ENCODE measurements at places on chromosomes 7 and 10. TPM values are rescaled to one million over a fixed set of nuclear protein-coding genes. Genes with fewer than 3 reads are reported as not detected.

The THNSL1 gene
- polyA plus RNA-seq: 7.8 TPM

The NUDCD3 gene
- 68.3 TPM for polyA plus RNA-seq

The NUTM2B gene
- 1.3 TPM for polyA plus RNA-seq

The SMKR1 gene
- 1.1 TPM for polyA plus RNA-seq

DNA sequence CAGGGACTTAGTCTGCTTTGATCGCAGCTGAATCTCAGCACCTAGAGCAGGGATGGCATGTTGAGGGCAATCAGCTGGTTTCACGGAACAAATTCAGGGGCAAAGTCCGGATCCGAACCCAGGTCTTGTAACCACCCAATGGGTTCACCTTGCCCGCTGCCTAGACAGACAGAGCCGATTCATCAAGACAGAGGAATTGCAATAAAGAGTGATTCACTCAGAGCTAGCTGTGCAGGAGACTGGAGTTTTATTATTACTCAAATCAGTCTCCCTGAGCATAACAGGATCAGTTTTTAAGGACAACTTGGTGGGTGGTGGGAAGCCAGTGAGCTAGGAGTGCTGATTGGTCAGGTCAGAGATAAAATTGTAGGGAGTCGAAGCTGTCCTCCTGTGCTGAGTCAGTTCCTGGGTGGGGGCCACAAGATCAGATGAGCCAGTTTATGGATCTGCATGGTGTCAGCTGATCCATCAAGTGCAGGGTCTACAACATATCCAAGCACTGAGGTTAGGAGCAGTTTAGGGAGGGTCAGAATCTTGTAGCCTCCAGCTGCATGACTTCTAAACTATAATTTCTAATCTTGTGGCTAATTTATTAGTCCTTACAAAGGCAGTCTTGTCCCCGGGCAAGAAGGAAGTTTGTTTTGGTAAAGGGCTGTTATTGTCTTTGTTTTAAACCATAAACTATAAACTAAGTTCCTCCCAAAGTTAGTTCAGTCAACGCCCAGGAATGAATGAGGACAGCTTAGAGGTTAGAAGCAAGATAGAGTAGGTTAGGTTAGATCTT, 43.5 kb upstream of the CHST3 start:
- H3K4me1 ChIP-seq: peaks cover 17% of the 10 kb centered on the region
- DNase-seq: peak; percentile 24
- peak overlapping the region; percentile 66 for H3K27ac ChIP-seq
- no peaks in the 10 kb centered on the region for H3K27me3 ChIP-seq
- H3K36me3 ChIP-seq: no peaks in the 10 kb centered on the region
- H3K4me3 ChIP-seq: no peak overlapping the region

- DNase-seq: no peak
- H3K27ac ChIP-seq: no peak overlapping the region
- H3K4me1 ChIP-seq: peaks cover 14% of the 10 kb centered on the region
- H3K36me3 ChIP-seq: peaks cover 48% of the 10 kb centered on the region
- no peaks in the 10 kb centered on the region for H3K27me3 ChIP-seq
Measured at GRCh38 chr7:75963381-75963995, 30.9 kb downstream of the TMEM120A start.

- peak overlapping the region; percentile 88 for H3K27ac ChIP-seq
- peak overlapping the region; percentile 86 for H3K4me3 ChIP-seq
- peaks cover 7% of the 10 kb centered on the region for H3K4me1 ChIP-seq
- DNase-seq: peak; percentile 9
- H3K36me3 ChIP-seq: no peaks in the 10 kb centered on the region
- no peaks in the 10 kb centered on the region for H3K27me3 ChIP-seq
Measured at GRCh38 chr10:96044736-96045135, 1.4 kb downstream of the CCNJ start.

- H3K4me1 ChIP-seq: no peaks in the 10 kb centered on the region
- no peaks in the 10 kb centered on the region for H3K27me3 ChIP-seq
- no peak overlapping the region for H3K4me3 ChIP-seq
Measured at GRCh38 chr7:22452960-22453558, 46.9 kb downstream of the STEAP1B start.

DNA sequence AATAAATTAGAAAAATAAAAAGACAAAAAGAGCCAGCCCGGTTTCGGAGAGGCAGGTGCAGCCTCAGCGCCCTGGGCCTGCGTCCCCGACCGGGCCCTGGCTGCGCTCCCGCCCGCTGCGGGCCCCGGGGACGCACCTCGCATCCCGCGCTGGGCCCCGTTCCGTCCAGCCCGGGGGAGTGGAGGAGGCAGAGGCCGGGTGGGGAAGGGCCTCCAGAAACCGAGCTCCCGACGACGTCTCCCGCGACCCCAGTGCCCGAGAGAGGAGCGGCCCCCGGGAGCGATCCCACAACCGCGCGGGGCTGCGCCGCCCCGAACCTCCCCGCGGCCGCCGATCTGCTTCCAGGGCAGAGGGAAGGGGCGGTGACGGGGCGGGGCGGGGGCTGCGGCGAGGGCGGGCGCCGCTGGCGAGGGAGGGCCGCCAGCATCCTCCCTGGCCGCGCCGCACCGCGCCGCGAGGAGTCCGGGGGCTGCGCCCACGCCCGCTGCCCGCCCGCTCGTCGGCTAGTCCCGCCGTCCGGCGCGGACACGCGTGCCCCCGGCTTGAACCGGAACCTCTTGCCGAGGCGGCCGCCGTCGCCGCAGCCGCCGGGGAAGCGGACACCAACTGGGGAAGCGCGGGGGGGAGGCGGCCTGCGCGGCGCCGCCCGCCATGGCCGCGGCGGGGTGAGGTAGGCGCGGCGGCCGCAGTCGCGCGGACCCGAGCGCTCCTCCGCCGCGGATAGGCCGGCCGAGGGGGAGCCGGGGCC, at the start of gene CCNY:
Gene CCNY (plus strand): TSS at position 426 of the 748 bp plus-strand sequence. CDS start 545 bp downstream, outside the sequence.
- H3K27me3 ChIP-seq: no peaks in the 10 kb centered on the region
- H3K4me3 ChIP-seq: peak within 1 kb of the TSS; percentile 92
- peak; percentile 85 for DNase-seq
- peaks cover 6% of the 10 kb centered on the region for H3K36me3 ChIP-seq
- H3K4me1 ChIP-seq: peaks cover 13% of the 10 kb centered on the region

DNA sequence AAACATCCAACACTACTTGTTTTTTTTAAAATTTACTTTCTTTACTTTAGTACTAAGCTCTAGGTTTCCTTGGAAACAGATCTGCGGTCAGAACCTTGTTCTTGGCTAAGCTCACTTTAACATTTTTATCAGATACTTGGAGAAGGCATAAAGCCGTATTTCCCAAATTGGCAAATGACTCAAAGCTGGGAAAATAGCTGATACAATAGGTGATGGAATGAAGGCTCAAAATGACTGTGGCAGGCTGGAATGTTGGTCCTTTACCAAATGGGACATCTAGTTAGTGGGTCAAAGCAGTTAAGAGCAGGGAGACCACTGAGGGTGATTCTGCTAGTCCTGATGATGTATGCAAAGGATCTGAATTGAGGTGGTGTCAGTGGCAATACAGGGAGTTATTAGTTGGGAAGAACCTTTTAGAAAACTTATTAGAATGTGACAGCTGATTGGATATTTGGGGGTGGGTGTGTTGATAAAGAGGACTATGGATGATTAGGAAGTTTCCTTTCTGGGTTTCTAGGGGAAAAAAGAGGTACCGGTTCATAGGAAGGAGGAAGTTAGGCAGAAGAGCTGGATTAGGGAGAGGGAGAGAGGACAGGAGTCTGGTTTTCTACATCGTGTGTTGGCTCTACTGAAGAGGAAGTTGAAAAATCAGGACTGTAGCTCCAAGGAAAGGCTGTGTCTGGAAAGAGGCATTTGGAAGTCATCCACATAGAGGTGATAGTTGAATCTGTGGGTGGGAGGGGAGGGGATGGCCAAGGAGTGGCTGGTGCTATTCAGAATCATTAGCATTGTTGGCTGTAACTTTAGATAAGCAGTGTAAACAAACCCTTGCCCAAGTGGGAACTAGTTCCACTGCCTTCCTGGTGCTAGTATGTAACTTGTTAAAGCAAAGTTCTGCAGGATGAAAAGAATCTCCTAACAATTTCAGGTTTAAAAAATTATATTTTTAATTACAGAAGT, 13.1 kb downstream of the PLCE1 start:
- DNase-seq: peak; percentile 89
- peak overlapping the region; percentile 85 for H3K27ac ChIP-seq
- no peak overlapping the region for H3K4me3 ChIP-seq
- H3K36me3 ChIP-seq: peaks cover 10% of the 10 kb centered on the region

- peaks cover 21% of the 10 kb centered on the region for H3K4me1 ChIP-seq
- H3K27ac ChIP-seq: peak overlapping the region; percentile 98
- H3K27me3 ChIP-seq: no peaks in the 10 kb centered on the region
- DNase-seq: peak; percentile 72
- peaks cover 5% of the 10 kb centered on the region for H3K36me3 ChIP-seq
Measured at GRCh38 chr10:5447611-5448071, 35.3 kb downstream of the NET1 start.

GRCh38 chr7:6607651-6608051, 7.8 kb upstream of the ZNF853 start:
- H3K36me3 ChIP-seq: peaks cover 32% of the 10 kb centered on the region
- H3K27ac ChIP-seq: no peak overlapping the region
- no peak for DNase-seq
- H3K4me1 ChIP-seq: no peaks in the 10 kb centered on the region

DNA sequence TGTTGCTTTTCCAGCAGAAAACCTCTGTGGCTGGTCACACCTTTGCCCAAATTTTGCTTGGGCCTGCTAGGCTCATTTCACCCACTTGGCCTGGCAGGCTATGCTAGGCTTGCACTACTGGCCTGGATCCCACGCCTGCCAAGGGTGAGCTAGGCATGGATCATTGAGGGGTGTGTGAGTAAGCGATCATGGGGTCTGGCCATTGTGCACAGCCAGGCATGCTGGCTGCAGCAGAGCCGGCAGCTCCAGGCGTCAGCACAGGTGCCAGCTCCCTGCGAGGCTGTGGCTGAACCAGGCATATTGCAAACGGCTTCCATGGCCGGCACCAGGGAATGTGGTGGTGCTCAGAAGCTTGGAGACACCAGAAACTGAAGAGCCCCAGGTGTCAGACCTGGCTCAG, 19.2 kb downstream of the CFAP70 start:
- no peak for DNase-seq
- no peak overlapping the region for H3K27ac ChIP-seq
- no peak overlapping the region for H3K4me3 ChIP-seq
- no peaks in the 10 kb centered on the region for H3K27me3 ChIP-seq

DNA sequence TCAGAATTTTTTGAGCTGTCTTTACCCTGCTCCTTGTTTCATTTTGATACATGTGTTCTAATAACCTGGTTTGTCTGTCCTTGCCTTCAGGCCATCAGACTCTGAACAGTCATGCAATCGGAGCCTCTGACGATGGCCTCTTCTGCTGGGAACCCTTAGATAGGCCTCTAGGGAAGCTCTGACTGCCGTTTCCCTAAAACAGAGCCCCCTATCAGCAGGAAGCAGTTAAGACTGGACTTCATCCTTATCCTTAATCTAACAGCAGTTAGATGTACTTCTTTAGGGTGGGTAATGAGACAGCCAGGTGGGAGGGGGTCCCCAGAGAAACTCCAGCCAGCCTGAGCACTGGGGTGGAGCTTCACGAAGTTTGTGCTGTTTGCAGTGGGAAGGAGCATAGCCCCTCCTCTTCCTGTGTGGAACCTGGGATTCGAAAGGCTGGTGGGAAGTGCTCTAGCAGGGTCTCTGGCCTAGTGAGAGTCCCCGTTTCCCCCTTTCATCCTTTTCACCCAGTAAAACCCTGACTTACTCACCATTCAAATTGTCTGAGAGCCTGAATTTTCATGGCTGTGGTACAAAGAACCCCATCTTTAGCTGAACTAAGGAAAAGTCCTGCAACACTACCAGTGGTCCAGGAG, 28.4 kb upstream of the SORCS3 start:
- no peak for DNase-seq
- H3K4me3 ChIP-seq: no peak overlapping the region
- no peaks in the 10 kb centered on the region for H3K4me1 ChIP-seq
- H3K36me3 ChIP-seq: no peaks in the 10 kb centered on the region

DNA sequence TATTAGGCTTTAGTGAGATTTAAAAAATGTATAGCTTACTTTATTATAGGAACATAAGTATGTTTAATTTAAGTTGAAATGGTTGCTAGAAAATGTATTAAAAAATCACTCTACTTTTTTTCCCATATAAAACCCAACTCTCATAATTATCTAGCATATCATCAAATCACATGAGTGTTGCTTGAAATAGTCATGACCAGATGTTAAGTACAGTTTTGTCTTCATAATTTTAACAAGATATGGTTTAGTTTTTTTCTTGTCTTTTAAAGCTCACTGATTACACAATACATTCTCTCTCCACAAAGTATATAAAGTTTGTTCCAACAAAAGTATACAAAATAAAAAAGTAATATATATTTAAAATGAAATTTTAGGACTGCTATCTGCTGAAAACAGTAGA, 82.8 kb downstream of the HGF start:
- H3K36me3 ChIP-seq: no peaks in the 10 kb centered on the region
- H3K27me3 ChIP-seq: no peaks in the 10 kb centered on the region
- no peak overlapping the region for H3K4me3 ChIP-seq
- H3K27ac ChIP-seq: no peak overlapping the region
- H3K4me1 ChIP-seq: no peaks in the 10 kb centered on the region

- no peak overlapping the region for H3K27ac ChIP-seq
- peaks cover 4% of the 10 kb centered on the region for H3K27me3 ChIP-seq
- H3K4me1 ChIP-seq: no peaks in the 10 kb centered on the region
- H3K4me3 ChIP-seq: no peak overlapping the region
Measured at GRCh38 chr10:3538291-3538655, 246.7 kb downstream of the KLF6 start.

DNA sequence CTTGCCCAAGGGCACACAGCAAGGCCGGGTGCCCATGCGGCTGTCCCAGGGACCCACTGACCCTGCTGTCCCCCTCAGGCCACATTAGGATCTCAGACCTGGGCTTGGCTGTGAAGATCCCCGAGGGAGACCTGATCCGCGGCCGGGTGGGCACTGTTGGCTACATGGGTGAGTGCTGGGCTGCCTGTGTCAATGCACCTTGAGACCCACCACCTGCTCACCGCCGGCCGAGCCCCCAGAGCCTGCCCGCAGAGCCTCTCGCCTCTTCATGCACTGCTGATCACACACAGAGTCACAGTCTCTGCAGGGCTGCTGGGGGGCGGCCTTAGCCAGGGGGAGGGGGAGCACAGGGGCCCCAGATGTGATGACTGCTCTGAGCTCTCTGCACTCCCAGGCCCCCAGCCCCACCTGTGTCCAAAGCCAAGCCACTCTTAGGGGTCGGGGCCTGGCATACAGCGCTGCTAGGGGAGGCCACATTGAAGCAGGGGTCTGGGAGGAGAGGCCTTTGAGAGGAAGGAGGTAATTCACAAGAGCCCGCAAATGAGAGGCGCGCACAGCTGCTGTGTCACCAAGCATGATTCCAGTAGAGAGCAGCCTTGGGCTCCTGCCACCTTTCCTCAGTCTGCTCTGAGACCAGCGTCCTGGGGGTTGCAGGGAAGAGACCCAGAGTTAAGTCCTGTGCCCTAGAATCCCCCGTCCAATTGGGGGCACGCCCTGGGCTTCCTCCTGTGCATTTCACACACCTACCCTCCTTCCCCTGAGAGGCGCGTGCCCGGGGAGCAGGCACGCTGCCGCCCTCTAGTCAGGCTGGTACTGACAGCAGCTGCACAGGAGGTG, 100.4 kb downstream of the RGS10 start:
- H3K36me3 ChIP-seq: peaks cover 51% of the 10 kb centered on the region
- H3K4me3 ChIP-seq: no peak overlapping the region
- no peaks in the 10 kb centered on the region for H3K27me3 ChIP-seq
- DNase-seq: no peak

GRCh38 chr10:12533151-12533550, 183.8 kb downstream of the CAMK1D start:
- H3K4me1 ChIP-seq: peaks cover 5% of the 10 kb centered on the region
- no peaks in the 10 kb centered on the region for H3K36me3 ChIP-seq
- no peak for DNase-seq
- H3K27ac ChIP-seq: no peak overlapping the region

GRCh38 chr7:81600608-81601007, 169.2 kb downstream of the HGF start:
- no peaks in the 10 kb centered on the region for H3K27me3 ChIP-seq
- no peak overlapping the region for H3K27ac ChIP-seq
- no peak overlapping the region for H3K4me3 ChIP-seq
- DNase-seq: no peak
